ENCODE measurements at places on chromosomes 7 and 10.

DNA sequence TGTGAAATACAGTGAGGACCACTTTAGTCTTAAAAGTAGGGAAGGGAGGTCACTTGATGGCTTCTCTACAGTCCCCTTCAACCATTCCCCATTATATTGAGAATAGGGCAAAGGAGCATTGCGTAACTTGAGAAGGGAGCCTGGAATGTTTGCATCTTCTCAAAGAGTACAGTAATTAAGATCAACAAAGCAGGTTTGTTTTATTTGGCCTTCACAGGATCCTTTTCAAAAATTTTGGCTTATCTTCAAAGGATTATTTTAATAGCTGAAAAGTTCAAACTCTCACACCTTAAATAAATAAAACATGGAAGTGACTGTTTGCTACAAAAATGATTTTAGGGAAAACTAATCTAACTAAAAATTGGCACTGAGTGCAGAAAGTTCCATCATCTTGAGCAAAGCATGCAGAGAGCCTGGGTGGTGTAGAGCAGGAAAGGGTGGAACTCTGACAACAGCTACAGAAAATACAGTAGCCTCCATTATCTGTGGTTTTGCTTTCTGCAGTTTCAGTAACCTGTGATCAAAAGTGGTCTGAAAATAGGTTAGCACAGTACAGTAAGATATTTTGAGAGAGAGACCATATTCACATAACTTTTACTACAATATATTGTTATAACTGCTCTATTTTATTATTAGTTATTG is 214.0 kb downstream of the MDFIC start:
- no peak for DNase-seq

DNA sequence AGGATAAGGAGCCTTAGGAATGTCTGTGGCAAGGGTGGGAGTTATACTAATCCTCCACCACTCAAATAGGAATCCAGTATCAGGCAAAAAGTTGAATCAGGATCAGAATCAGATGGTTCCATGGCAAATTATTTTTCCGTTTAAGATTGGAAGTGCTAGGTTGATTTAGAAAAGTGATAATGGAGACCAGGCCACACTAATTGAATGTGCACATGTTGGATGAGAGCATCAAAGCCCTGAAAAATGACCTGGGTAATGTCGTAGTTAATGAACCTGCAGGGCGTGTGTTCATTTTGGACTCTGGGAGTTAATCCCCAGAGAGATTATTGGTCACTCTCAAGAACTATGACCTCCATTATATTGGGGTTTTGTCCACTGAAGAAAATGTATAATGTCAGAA is 53.3 kb upstream of the UBN2 start:
- no peak for DNase-seq

- DNase-seq: peak; percentile 36
Measured at GRCh38 chr10:6494936-6495592, 85.0 kb downstream of the PRKCQ start.

- DNase-seq: no peak
Measured at GRCh38 chr10:8044908-8045725, 9.4 kb upstream of the GATA3 start.

DNA sequence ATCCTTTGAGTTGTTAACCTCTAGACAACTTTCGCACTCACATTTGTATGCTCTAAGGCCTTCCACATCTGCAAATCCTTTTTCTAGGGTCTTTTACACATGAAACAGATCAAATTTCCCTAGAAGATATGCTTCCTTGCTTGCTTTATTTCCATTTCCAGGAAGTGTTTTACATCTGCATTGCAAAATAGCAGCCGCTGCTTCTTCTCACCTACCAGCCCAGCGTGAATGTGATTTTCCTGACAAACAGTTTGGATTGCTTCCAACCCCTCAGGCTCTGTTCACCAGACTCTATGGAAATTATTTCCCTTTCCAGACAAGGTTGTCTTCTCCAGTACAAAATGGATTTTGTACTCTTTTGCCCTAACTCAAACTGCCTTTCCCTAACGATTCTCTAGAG is 50.9 kb upstream of the PAPSS2 start:
- DNase-seq: no peak

DNA sequence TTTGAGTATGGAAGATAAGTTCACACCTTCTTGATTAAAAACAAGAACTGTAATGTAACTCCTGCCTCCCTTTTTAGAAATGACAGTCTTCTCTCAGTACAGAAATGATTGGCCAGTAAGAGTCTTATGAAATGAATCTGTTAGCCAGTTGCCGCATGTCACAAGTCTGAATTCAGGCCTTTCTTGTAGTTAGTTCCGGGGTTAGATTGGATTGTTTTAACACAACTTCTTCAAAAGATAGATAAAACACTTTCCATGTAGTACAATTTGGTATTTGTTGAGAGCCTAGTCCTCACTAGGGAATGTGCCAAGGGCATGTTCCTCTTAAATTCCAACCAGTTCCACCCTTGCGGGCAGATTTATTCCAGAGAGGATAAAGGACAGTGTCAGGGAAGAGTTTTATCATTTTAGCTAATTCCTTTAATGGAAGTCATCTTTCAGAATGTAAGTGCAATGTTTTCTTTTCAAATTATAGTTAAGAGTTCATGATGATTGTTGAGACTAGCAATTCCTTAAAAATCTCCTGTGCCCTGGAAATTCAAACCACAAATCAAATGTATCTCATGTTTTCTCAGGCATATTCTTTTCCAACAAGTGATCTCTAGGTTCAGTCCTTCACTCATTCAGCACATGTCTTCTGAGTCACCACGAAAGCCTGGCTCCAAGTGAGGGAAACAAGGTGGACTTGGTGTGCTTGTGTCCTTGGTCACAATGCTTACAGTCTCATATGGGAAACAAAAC is 4.1 kb downstream of the FHIP2A start:
- no peak for DNase-seq

- no peak for DNase-seq
Measured at GRCh38 chr10:96419351-96419750, 60.5 kb upstream of the OPALIN start.

- DNase-seq: no peak
Measured at GRCh38 chr7:82163586-82163985, 280.0 kb downstream of the CACNA2D1 start.

GRCh38 chr10:129310881-129311280 is 156.2 kb upstream of the MGMT start:
- no peak for DNase-seq

- DNase-seq: no peak
Measured at GRCh38 chr10:73926152-73926764, 15.3 kb downstream of the PLAU start.

GRCh38 chr10:74039561-74040145 is 41.7 kb downstream of the VCL start:
- no peak for DNase-seq

GRCh38 chr7:128030654-128031611 is at the start of gene LRRC4:
Gene LRRC4, minus strand, starts transcription at chr7:128031437. Its CDS starts 797 bp downstream, at chr7:128030640.
- peak; percentile 7 for DNase-seq

DNA sequence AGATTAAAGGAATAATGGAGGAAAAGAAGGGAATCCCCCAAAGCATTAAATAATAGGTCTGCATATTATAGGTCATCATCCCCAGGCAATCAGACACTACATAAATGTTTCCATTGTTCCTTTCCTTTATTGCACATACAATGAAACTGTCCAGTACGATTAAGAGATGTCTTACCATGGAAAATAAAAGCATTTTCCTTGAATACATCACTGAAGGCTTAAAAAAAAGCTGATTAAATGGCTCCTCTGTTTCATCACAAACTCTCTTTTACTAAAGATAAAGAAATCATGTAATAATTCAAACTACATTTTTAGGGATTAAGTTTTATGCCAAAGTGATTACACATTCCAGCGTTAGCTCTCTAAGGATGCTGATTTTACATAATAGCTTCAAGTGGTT is 316.0 kb downstream of the AGMO start:
- no peak for DNase-seq

GRCh38 chr7:27188386-27189294 is 3.6 kb upstream of the HOXA11 start:
- no peak for DNase-seq

DNA sequence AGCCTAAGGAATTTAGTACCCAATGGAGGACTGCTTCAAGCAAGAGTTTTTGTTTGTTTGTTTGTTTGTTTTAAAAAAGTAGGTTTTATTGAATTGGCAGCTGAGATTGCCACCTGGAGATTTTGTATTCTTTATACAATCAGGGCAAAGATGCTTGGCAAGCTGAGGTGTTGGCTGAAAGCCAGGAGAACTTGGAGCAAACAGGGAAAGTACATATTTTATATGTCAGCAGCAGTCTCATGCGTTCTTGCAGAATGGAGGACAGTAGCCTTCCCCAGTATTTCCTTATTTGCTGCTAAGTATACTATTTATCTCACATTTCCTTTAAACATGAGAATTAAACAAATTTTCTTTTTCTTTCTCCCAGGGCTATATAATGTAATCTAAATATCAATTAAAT is 22.6 kb upstream of the ICA1 start:
- DNase-seq: no peak
